ENCODE measurements at places on chromosomes 1 and 21.

- no peak for DNase-seq
These were observed 181.0 kb downstream of the DHRS3 start for GRCh38 chr1:12436817-12437599.

GRCh38 chr21:35376406-35377135 is 327.5 kb upstream of the RUNX1 start:
- no peak for DNase-seq

DNA sequence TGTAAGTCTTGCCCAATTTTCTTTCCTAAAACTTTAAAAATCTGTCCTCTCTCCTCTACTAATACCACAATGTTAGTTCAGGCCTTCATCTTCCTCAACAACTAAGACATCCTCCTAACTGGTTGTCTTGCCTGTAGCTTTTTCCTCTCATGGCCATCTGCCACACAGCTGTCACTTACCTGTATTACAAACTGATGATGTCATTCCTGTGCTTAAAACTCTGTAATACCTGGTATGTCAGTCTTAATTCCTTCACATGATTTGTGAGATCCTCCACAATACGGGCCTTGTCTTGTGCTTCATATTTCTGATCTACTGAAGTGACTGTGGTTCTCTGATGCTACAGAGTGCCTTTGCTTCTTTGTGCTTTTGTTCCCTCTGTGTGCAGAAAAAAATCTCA is 9.8 kb downstream of the MRPS14 start:
- no peak for DNase-seq

DNA sequence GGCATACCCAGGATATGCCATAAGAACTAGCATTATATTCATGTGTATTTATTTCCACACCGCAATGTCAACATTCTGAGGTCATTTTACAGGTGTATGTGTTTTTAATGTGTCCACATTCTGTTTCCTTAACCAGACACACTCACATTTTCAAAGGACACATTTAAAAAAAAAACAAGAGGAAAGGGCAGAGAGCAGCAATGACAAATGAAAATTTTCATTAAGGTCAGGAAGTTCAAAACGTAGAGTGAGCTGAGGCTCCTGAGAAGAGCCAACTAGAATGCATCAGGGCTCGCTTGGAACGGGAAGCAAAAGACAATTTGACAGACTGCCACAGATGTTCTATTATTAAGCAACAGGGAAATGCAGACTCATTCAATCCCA is 4.8 kb upstream of the GNPAT start:
- DNase-seq: no peak

DNA sequence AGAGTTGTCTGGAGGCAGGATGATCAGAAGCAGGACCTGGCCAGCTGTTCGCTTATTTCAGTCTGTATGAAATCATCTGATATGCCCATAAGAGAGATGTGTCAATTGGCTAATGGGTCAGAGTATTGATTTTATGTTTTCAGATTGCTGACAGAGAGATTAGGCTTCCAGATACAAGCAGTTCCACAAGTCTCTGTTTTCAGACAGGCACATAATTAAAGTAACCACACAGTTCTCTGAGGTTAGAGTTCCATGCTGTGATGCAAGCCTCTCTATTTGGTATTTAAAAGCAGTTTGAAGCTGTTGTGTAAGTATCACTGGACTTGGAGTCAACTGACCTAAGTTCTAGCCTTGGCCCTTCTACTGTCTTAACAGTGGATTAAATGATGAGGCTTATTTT is 50.1 kb downstream of the ATF6 start:
- DNase-seq: no peak

DNA sequence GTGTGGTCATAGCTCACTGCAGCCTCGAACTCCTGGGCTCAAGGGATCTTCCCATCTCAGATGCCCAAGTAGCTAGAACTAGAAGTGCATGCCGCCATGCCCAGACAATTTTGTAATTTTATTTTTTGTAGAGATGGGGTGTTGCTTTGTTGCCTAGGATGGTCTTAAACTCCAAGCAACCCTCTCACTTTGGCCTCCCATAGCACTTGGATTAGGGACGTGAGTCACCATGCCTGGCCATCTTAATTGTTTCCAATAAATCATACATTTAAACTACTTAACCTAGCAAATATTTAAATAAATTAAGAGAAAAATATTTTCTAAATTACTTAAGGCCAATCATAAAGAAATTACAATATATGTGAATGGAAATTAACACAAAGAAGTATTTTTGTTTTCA is 35.1 kb upstream of the ADGRL4 start:
- DNase-seq: no peak
